T-helper 1 cell (primary cell): ENCODE measurements at places on chromosomes 3 and 15.

GRCh38 chr3:53236112-53236841 is 19.5 kb downstream of the TKT start:
- DNase-seq, result no peak

GRCh38 chr3:40597441-40597840 is 72.7 kb downstream of the ZNF621 start:
- no peak for DNase-seq

- no peak for DNase-seq
Measured at GRCh38 chr3:15265655-15266509, 59.8 kb downstream of the CAPN7 start.

DNA sequence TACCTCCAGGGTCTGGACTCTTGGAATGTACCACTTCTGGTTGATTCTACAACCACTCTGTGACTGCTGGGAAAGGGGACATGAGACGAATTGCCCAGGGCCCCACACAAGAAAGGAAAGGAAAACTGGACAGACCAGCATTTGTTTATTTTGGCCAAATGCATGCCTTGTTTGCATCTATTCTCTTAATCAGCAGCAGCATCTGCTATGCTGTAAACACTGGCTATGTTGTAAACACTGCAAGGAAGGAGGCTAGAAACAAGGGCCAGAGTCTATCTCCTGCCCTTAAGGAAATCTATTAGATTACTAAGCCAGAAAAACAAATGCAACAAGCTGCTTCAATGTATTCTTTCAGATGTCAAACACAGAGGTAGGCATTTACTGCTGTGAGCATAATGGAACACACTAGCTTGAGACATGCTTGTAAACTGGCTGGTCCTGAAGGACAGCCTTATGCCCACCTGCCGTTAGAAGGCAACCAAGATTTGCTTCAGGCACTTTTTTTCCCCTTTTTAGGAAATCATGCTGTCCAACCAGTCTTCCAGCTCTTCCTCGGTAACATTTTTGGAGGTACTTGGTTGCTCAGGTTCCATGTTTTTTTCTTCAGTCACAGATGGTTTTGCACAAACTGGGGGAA is 102.1 kb upstream of the CHRM5 start:
- no peak for DNase-seq

GRCh38 chr3:4523710-4524698 is 30.9 kb downstream of the ITPR1 start:
- no peak for DNase-seq

DNA sequence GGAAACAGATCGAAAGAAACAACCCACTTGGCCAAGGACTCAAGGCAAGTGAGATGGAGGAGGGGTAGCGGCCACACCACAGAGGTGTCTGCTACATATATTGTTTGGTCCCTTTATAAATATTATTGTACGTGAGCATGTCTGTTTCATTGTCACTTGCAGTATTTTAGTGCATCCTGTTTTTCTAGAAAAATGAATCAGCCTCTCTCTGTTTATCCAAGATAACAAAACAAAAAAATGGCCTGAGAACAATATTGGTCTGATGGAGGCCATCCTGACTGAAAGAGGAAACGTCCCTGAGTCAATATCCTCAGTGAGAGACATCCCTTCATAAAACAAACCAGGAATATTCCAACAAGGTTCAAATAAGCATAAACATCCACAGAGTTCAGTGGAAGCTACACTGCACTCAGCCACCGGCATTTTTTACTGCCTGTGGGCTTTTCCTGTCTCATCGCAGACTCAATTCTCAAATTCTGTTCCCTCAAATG is 42.0 kb downstream of the WWTR1 start:
- no peak for DNase-seq

- DNase-seq, result no peak
Measured at GRCh38 chr3:114687151-114687550, 393.3 kb downstream of the TIGIT start.

DNA sequence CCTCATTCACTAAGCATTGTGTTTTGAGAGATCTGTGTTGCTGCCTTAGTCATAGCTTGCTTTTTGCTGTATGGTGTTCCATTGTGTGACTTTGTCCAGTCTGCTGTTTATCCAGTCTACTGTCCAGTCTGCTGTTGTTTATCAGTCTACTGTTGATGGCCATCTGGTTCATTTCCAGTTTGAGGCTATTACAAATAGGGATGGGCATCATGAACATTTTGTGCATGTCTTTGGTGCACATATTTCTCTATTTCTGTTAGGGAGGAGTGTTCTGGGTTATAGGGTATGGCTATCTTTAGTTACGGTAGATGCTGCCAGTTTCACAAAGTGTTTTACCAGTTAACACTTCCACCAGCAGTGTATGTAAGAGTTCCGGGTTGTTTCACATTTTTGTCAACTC is 22.2 kb upstream of the CLEC3B start:
- DNase-seq, result no peak

DNA sequence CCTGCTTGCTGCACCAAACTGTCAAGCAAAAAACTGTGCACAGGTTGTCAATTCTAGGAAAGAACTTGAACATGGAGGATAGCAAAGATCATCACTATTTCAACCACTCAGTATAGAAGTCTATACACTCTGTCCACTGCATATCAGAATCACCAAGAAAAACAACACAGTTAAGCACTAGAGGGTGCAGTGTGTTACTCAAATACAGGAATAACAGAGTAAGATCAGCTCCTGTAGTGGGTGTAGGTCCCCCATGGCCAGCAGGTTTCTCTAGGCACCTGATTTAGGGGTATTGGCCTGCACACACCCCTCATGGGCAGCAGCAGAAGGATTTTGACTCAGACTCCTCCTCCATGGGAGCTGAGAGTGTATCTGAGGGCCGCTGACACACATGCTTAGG is 464.1 kb downstream of the EPHA6 start:
- DNase-seq, result no peak

DNA sequence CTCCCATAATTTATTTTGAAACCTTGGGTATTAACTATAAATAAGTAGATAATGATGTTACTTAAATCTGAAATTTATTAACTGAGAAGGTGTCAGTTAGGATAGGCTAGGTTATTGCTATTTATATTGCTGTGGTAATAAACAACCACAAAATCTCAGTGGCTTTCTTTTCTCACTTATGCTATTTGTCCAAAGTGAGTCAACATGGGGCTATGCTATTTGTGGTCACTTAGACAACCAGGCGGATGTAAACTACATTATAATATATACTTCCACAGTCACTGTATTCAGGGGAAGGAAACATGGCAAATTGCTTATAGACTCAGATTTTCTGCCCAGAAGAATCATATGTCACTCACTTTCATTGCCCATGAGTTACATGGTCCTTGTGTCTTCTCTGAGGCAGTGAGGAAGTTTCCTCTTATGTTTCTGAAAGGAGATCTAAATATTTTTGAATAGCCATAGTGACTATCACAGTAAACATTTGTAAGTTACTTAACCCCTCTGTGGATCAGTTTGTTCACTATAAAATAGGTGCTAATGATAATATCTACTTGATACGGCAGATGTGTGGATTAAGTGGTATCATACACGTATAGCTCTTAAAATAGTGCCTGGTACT is 19.8 kb downstream of the HMG20A start:
- no peak for DNase-seq

- no peak for DNase-seq
Measured at GRCh38 chr3:197847866-197848401, 56.9 kb downstream of the LRCH3 start.

DNA sequence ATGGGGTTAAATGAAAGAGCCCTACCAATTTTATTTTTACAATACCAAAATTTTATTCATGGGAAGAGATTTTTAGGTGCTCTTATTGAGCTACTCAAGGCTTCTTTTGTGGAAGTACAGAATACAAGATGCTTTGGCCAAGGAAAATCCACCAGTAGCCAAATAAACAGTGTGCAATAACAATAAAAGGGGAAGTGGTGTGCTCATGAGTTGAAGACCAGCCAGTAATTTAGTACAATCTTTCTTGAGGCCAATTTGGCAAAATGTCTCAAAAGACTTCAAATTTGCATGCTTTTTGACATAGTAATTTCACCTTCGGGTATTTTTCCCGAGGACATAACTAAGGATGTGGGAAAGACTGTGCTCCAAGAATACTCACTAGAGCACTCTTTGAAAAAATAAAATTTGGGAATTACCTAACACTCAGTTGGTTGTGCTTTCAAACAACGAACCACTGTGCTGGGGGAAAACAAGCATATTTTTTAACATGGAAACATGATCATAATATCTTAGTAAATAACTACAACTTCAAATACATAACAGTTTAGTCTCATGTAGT is 294.0 kb downstream of the DIPK2A start:
- no peak for DNase-seq

DNA sequence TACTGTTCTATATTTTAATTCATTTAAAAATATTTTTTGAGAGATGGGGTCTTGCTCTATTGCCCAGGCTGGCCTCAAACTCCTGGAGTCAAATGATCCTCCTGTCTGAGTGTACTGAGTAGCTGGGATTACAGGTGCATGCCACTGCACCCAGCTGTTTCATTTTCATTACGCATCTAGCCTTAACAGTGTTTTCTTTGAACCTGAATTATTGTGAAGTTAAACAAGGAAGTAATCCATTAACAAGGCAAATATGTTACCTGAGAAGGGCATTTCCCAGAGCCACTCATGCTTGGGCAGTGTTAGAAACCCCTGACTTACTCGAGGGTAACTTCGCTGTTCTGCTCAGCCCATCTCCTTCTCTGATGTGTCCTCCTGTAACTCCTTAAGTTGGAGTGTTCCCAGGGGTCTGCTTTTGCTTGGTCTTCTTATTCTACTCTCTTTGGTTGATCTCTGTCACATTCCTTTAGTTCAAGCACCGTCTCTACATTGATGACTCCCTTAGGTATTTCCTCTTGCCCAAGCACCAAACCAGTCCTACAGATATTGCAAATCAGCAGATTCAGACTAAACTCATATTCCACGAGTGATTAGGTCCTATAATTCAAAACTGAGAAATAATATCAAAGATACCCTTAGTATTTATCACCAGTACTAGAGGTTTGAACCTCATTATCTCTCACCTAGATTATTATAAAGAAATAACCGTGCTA is 107.9 kb downstream of the STAC start:
- no peak for DNase-seq

- no peak for DNase-seq
Measured at GRCh38 chr3:124401843-124402242, 328.4 kb upstream of the UMPS start.

- DNase-seq, result peak; percentile 47
Measured at GRCh38 chr3:47057212-47057671, 77.8 kb downstream of the NBEAL2 start.

- DNase-seq, result no peak
Measured at GRCh38 chr15:77030928-77031375, 36.0 kb downstream of the PSTPIP1 start.

DNA sequence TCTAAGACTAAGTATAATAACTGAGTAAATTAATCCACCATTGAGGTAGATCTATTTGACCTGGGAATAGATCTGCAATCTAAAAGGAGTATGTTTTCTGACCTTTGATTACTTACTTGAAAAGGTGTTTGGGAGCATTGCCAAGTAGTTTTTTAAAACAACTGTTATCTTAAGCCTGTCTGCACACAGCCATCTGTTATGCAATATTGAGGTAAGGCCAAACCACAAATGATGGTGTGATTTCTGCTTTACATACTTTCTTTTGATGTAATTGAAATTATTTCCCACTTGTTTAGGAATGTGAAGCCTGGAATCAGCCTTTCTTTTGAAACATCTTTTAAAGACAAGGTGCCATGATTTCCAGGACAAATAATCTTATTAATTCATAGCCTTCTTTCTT is 274.0 kb downstream of the BBX start:
- no peak for DNase-seq

DNA sequence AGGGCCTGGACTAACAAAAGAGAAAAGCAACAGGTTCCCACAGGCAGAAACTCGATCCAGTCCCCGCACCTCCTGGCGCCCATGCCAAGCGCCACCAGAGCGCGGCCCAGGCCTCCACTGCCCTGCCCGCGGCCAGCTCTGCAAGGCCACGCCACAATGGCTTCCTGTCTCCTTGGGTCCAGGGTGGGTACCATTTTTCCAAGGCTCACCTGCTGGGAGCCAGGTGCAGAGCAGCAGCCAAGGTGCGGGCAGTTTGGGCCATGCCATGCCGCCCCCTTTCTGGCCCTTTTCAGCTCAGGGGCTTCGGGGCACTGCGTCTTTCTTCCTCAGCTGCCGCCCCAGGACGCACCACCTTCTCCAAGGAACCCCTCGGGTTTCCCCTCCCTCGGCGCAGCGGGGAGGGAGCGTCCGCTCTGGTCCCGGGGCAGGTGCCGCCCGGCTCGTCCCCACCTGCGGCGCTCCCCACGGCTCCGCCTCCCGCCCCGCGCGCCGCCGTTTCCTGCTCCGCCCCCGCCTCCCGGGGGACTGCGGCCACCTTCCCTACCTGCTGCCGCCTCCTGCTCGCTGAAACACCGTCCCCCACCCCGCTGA is at the start of gene ILDR1:
ILDR1 (minus strand) TSS at position 437 of the 591 bp plus-strand sequence; CDS start at position 267, 170 bp downstream.
- DNase-seq, result no peak

GRCh38 chr3:188335656-188336055 is 181.7 kb downstream of the LPP start:
- no peak for DNase-seq

DNA sequence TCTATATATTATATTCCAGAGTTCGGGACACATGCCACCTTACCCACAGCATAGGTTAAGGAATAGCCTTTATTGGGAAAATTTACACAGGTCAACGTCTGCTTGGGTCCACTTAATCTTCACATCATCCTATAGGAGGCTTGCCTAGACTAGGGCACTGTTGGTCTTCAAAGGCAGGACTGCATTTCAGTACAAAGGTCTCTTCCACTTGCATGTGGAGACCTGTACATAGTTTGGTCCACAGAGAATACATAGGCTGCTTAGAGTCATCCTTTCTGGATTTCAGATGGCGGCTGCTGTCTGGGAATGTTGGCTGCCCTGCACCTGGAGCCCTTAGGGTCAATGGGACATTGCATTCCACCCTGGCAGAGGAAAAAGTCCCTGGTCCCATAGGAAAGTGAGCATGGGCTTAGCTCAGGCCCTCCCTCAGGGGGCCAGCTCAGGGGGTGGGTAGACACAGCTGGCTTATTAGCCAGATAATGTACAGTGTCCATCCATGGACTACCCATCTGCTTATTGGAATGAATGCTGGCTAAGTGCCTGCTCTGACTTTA is 75.3 kb upstream of the TGFBR2 start:
- DNase-seq, result no peak

- DNase-seq, result no peak
Measured at GRCh38 chr15:56693761-56694160, 39.5 kb downstream of the ZNF280D start.

DNA sequence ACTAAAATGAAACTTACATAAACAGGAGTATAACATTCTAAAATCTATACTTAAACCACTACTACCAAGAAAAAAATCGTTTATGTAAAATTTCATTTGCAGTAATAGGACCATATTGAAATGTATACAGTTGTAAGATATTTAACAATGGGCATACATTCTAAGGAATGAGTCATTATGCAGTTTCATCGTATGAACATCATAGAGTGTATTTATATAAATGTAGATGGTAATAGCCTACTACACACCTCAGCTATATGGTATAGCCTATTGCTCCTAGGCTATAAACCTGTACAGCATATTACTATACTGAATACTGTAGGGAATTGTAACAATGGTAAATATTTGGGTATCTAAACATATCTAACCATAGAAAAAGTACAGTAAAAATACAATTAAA is 79.5 kb downstream of the DPH6 start:
- DNase-seq, result no peak
